Right ventricle myocardium inferior (tissue), 1 donor: ENCODE measurements at places on chromosomes 16 and 17. TPM values are rescaled to one million over a fixed set of nuclear protein-coding genes. Genes with fewer than 3 reads are reported as not detected.

- no peak for DNase-seq
These were observed 47.1 kb upstream of the CLEC19A start for GRCh38 chr16:19238406-19238805.

GRCh38 chr16:84103678-84104077, 13.1 kb downstream of the MBTPS1 start:
- no peak for DNase-seq

Gene PKMYT1
- total RNA-seq, result 2.9 TPM

- DNase-seq, result no peak
These were observed 10.2 kb downstream of the NEUROD2 start for GRCh38 chr17:39597372-39598046.

Gene UTS2R
- total RNA-seq, result 0.76 TPM

GRCh38 chr16:1309888-1310831, 724 bp downstream of the UBE2I start:
- DNase-seq, result no peak

- no peak for DNase-seq
These were observed 70.2 kb upstream of the PSMD7 start for GRCh38 chr16:74226338-74226954.
